Activated CD8-positive, alpha-beta memory T cell treated with anti-CD3 and anti-CD28 coated beads, Interleukin-2, amount 10 ng/mL, durations not matched to agents 7 days and 5 days (primary cell): ENCODE measurements at places on chromosomes 16 and 17. TPM values are rescaled to one million over a fixed set of nuclear protein-coding genes. Genes with fewer than 3 reads are reported as not detected.

DNA sequence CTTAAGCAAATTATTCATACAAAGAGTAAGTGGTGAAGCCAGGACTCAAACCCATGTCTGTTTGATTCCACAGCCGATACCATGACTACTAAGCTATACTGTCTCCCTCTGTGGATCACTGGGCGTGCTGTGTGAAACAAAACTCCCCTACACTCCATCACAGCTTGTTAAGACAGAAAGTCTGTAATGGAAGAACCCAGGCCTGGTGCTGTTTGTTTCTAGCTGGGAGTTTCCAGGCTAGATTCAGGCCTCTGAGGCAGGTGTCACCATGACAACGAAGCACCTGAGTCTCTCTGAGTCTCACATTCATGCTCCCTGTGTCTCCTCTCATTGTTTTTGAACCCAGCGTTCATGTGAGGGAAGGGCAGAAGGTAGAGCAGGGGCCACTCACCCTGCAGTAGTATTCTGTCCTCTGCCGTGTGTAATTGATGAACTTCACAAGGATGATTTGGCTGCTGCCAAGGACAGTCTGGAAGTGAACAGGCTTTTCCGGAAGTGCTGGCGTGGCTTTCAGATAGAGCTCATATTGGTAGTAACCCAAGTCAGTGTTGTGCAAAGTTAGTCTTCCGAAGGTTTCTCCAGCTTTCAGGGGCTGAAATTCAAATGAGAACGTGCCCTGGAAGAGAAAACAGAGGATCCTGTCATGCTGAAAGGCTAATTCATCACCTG, 8.6 kb upstream of the VAC14 start:
- no peak for DNase-seq
- no peak overlapping the region for H3K4me3 ChIP-seq
- no peaks in the 10 kb centered on the region for H3K36me3 ChIP-seq
- H3K4me1 ChIP-seq, result peaks cover under 1% of the 10 kb centered on the region

Gene ZMYND15
- 0.12 TPM for total RNA-seq

GRCh38 chr16:1816396-1817275, 10.0 kb downstream of the HAGH start:
- no peaks in the 10 kb centered on the region for H3K4me1 ChIP-seq
- peaks cover 6% of the 10 kb centered on the region for H3K36me3 ChIP-seq
- H3K27me3 ChIP-seq, result no peaks in the 10 kb centered on the region

- no peaks in the 10 kb centered on the region for H3K36me3 ChIP-seq
- no peak for DNase-seq
Observed at GRCh38 chr16:73051961-73052360, 4.0 kb upstream of the ZFHX3 start.

- H3K4me3 ChIP-seq, result peak overlapping the region; percentile 95
- H3K36me3 ChIP-seq, result peaks cover 18% of the 10 kb centered on the region
- H3K4me1 ChIP-seq, result peaks cover 33% of the 10 kb centered on the region
- no peaks in the 10 kb centered on the region for H3K27me3 ChIP-seq
Observed at GRCh38 chr17:63840591-63841349, 1.7 kb downstream of the SMARCD2 start.

- H3K4me1 ChIP-seq, result peaks cover under 1% of the 10 kb centered on the region
- H3K36me3 ChIP-seq, result peaks cover 15% of the 10 kb centered on the region
- no peak for DNase-seq
- no peaks in the 10 kb centered on the region for H3K27me3 ChIP-seq
- H3K4me3 ChIP-seq, result no peak overlapping the region
Observed at GRCh38 chr17:63290784-63291183, 155.3 kb downstream of the CYB561 start.

Gene NKD1
- 0.33 TPM for total RNA-seq

Gene MT1G
- 3.4 TPM for total RNA-seq

GRCh38 chr17:81967533-81968395, 6.8 kb upstream of the NOTUM start:
- peak overlapping the region; percentile 43 for H3K27ac ChIP-seq
- DNase-seq, result peak; percentile 90
- H3K4me1 ChIP-seq, result peaks cover 7% of the 10 kb centered on the region
- peaks cover 23% of the 10 kb centered on the region for H3K27me3 ChIP-seq
- no peaks in the 10 kb centered on the region for H3K36me3 ChIP-seq

GRCh38 chr16:78705694-78706093, 606.2 kb downstream of the WWOX start:
- peaks cover 1% of the 10 kb centered on the region for H3K36me3 ChIP-seq
- H3K27me3 ChIP-seq, result no peaks in the 10 kb centered on the region
- no peak overlapping the region for H3K4me3 ChIP-seq
- peaks cover 7% of the 10 kb centered on the region for H3K4me1 ChIP-seq

- no peaks in the 10 kb centered on the region for H3K4me1 ChIP-seq
- no peak for DNase-seq
- H3K27ac ChIP-seq, result no peak overlapping the region
- H3K27me3 ChIP-seq, result no peaks in the 10 kb centered on the region
Observed at GRCh38 chr17:64250233-64250835, 12.7 kb downstream of the TEX2 start.

GRCh38 chr17:32492264-32492589, 5.4 kb downstream of the CDK5R1 start:
- no peak for DNase-seq
- peak overlapping the region; percentile 25 for H3K27ac ChIP-seq
- peaks cover 38% of the 10 kb centered on the region for H3K4me1 ChIP-seq
- peaks cover 19% of the 10 kb centered on the region for H3K36me3 ChIP-seq
- H3K27me3 ChIP-seq, result peaks cover 8% of the 10 kb centered on the region
- H3K4me3 ChIP-seq, result no peak overlapping the region

- peaks cover 89% of the 10 kb centered on the region for H3K4me1 ChIP-seq
- peak; percentile 55 for DNase-seq
- peak overlapping the region; percentile 71 for H3K4me3 ChIP-seq
- H3K27me3 ChIP-seq, result no peaks in the 10 kb centered on the region
- peaks cover 56% of the 10 kb centered on the region for H3K36me3 ChIP-seq
Observed at GRCh38 chr17:17179371-17179827, 26.7 kb downstream of the PLD6 start.

GRCh38 chr17:28221751-28222414, 97.1 kb upstream of the TMEM97 start:
- DNase-seq, result no peak
- no peak overlapping the region for H3K27ac ChIP-seq
- no peak overlapping the region for H3K4me3 ChIP-seq
- peaks cover 8% of the 10 kb centered on the region for H3K27me3 ChIP-seq
- peaks cover under 1% of the 10 kb centered on the region for H3K4me1 ChIP-seq

Gene DUS2
- 28.4 TPM for total RNA-seq

Gene STAC2
- not detected for total RNA-seq

Gene FA2H
- not detected for total RNA-seq

GRCh38 chr17:40524243-40524965, 23.0 kb upstream of the TNS4 start:
- no peak overlapping the region for H3K27ac ChIP-seq
- H3K4me3 ChIP-seq, result no peak overlapping the region
- DNase-seq, result no peak
- peaks cover 31% of the 10 kb centered on the region for H3K27me3 ChIP-seq

- DNase-seq, result no peak
- H3K4me1 ChIP-seq, result peaks cover 38% of the 10 kb centered on the region
- no peaks in the 10 kb centered on the region for H3K36me3 ChIP-seq
- H3K4me3 ChIP-seq, result peak overlapping the region; percentile 73
Observed at GRCh38 chr17:3890878-3891219, 2.0 kb downstream of the CAMKK1 start.

Gene GRAPL
- 7.5 TPM for total RNA-seq

- DNase-seq, result no peak
- H3K36me3 ChIP-seq, result no peaks in the 10 kb centered on the region
- H3K4me1 ChIP-seq, result no peaks in the 10 kb centered on the region
- H3K4me3 ChIP-seq, result no peak overlapping the region
Observed at GRCh38 chr17:15119968-15120367, 145.2 kb downstream of the PMP22 start.

- DNase-seq, result no peak
- H3K36me3 ChIP-seq, result no peaks in the 10 kb centered on the region
- no peak overlapping the region for H3K4me3 ChIP-seq
- H3K27ac ChIP-seq, result no peak overlapping the region
Observed at GRCh38 chr17:83068641-83069570, 10.5 kb upstream of the METRNL start.
